ENCODE measurements at places on chromosomes 7 and 10. TPM values are rescaled to one million over a fixed set of nuclear protein-coding genes. Genes with fewer than 3 reads are reported as not detected.

Gene ADARB2
- total RNA-seq = 23.2 TPM

Gene TSPAN12
- 2.7 TPM for total RNA-seq

- H3K4me1 ChIP-seq = no peaks in the 10 kb centered on the region
- no peak for DNase-seq
- H3K36me3 ChIP-seq = peaks cover 6% of the 10 kb centered on the region
Measured at GRCh38 chr7:149727899-149728476, 45.4 kb downstream of the ZNF467 start.

Gene SDHAF3
- total RNA-seq = 9.6 TPM

DNA sequence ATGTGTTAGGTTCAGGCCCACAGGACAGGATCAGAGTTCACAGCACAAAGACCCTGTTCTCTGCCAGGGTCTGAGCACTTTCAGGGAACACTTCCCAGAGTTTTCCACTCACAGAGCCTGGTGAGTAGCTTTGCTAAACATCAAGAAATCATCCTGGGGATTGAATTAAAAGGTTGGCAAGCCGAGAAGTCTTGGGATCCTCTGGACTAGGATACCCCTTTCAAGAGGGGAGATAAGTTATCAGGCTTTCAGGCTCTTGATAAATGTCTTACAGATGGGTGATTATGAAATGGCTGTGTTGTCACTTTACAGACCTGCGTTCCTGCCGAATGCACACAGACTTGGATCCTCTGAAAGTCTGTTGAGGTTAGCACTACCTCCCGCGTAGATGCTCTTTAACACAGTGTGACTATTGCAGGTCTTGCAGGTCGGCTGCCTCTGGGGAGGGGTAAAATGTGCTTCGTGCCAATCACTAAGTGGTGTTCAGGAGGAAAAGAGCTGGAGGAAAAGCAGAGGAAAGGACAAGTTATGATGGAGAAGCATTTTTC lies 473.5 kb upstream of the AKR1E2 start:
- H3K27ac ChIP-seq = no peak overlapping the region
- DNase-seq = peak; percentile 68
- H3K4me3 ChIP-seq = no peak overlapping the region
- H3K27me3 ChIP-seq = no peaks in the 10 kb centered on the region
- peaks cover 3% of the 10 kb centered on the region for H3K4me1 ChIP-seq

DNA sequence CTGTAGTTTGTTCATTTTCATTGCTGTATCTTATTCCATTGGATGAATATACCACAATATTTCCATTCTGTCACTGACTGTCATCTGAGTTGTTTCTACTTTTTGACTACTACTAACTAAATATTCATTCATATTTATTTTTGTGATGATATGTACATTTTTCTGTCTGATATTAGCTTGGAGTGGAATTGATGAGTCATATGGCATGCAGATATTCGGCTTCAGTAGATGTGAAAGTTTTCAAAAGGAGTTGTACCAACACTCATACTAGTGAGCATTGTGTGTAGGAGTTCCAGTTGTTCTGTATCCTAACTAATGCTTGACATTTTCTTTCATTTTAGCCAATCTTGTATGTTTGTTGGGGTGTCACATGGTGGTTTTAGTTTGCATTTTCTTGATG lies 7.7 kb downstream of the RUNDC3B start:
- no peak overlapping the region for H3K4me3 ChIP-seq
- H3K27ac ChIP-seq = no peak overlapping the region
- no peaks in the 10 kb centered on the region for H3K36me3 ChIP-seq
- no peaks in the 10 kb centered on the region for H3K27me3 ChIP-seq

DNA sequence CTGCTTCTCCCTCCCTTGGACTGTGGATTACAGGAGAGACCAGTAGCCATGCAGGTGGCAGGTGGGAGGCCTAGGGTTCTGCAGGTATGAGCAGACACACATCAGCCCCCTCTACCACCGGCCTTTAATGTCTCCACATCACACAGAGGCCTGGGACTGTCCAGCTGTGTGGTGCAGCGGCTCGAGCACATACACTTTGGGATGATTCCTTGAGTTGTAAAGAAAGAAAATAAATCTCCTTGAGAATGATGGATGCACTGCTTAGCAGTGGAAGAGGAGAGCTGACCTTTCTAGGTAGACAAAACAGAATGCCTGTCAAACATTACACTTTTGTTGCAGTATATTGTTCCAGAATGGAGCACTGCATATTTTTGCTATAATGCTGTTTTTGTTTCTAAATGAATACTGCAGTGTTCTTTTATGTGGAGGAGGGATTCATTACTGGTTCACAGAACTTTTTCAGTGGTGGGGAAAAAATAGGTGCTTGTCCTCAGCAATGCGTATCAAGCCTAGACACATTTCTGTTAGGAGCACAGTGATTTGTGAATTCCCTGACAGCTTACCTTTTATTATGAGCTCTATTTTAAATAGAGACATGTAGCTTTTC lies 66.0 kb downstream of the PTPRE start:
- H3K27me3 ChIP-seq = no peaks in the 10 kb centered on the region
- H3K27ac ChIP-seq = peak overlapping the region; percentile 19
- H3K4me1 ChIP-seq = peaks cover 76% of the 10 kb centered on the region
- no peak for DNase-seq

DNA sequence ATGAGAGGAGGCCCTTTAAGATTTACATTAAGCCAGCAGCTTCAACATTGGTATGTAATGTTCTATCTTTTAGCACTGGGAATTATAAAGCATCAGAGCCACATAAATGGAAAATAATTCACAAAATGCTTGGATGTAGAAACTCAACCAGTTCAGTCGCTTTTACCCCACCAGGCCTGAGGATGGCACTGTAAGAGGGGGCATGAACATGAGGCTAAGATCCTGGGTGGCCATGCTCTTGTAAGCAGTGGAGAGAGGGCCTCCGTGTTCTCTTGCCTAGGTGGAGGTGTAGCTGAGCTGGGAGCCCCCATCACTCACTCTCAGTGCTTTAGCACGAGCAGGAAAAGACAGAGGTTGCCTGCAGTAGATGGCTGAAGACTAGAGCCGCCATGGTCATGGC lies 238.8 kb downstream of the FANK1 start:
- no peaks in the 10 kb centered on the region for H3K4me1 ChIP-seq
- DNase-seq = no peak
- H3K36me3 ChIP-seq = no peaks in the 10 kb centered on the region
- no peak overlapping the region for H3K4me3 ChIP-seq
- no peaks in the 10 kb centered on the region for H3K27me3 ChIP-seq

GRCh38 chr10:111076191-111076681 lies 593 bp upstream of the ADRA2A start:
- no peaks in the 10 kb centered on the region for H3K27me3 ChIP-seq
- H3K4me1 ChIP-seq = peaks cover 22% of the 10 kb centered on the region
- peak overlapping the region; percentile 52 for H3K4me3 ChIP-seq
- H3K27ac ChIP-seq = no peak overlapping the region

- no peak for DNase-seq
- no peaks in the 10 kb centered on the region for H3K27me3 ChIP-seq
- peaks cover 51% of the 10 kb centered on the region for H3K4me1 ChIP-seq
Measured at GRCh38 chr10:84348860-84349259, 20.5 kb downstream of the CCSER2 start.

DNA sequence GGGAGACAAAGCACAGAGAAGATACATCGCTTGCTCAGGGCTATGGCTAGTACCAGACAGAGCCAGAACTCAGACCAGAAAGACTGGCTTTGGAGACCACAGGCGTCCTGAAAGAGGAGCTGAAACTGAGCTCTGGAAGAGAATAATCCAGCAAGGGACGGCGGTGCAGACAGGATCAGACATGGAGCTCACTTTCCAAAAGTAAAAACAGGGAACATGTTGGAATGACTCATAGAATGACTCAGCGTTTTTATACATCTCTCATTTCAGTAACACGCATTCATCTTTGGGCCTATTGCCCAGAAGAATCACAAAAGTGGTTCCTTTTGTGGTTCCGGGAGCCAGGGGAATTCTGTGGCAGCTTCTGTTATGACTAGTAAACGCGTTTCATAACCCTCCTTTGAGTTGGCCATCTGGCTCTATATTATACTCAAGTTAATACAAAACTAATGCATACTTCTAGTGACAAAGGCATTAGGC lies 37.2 kb downstream of the PLEKHS1 start:
- no peaks in the 10 kb centered on the region for H3K27me3 ChIP-seq
- H3K36me3 ChIP-seq = no peaks in the 10 kb centered on the region
- no peak overlapping the region for H3K4me3 ChIP-seq
- no peak for DNase-seq
- no peaks in the 10 kb centered on the region for H3K4me1 ChIP-seq

DNA sequence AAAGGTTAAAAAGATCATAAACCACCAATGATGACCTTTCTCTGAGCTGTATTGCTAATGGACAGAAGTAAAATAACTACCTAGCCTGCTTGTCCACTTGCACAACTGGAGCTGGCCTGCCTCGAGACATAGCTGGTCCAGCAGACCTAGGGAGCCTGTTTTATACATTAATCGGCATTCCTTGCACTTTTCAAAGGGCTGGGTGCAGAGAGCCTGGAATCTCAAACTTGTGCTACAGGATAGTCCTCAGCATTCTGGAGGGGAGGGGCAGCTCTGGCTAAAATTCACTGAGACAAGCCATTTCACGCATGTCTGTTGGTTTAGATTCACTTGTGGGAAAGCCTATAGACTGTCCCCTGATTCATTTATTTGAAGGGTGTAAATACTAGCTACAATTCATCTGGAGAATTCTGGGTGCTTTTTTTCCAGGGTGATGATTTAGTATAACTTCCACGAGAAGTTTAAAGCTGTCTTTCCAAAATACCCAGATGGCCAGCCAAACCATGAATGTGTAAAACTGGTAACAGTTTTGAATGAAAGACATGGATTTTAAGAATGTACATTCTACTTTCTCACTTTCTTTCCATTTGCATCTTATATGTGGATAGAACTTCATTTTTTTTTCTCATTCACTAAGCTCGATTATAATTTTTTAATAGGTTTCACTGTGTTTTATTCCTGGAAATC lies 389.4 kb downstream of the KCNMA1 start:
- no peak for DNase-seq
- no peak overlapping the region for H3K4me3 ChIP-seq
- no peaks in the 10 kb centered on the region for H3K27me3 ChIP-seq
- no peak overlapping the region for H3K27ac ChIP-seq

- no peak overlapping the region for H3K27ac ChIP-seq
- no peaks in the 10 kb centered on the region for H3K36me3 ChIP-seq
- H3K4me3 ChIP-seq = no peak overlapping the region
- no peaks in the 10 kb centered on the region for H3K27me3 ChIP-seq
Measured at GRCh38 chr7:99275496-99275895, 2.9 kb downstream of the MYH16 start.

- no peak overlapping the region for H3K27ac ChIP-seq
- no peaks in the 10 kb centered on the region for H3K4me1 ChIP-seq
- no peak for DNase-seq
- H3K27me3 ChIP-seq = no peaks in the 10 kb centered on the region
- no peaks in the 10 kb centered on the region for H3K36me3 ChIP-seq
Measured at GRCh38 chr7:106679153-106679931, 18.4 kb upstream of the CCDC71L start.

DNA sequence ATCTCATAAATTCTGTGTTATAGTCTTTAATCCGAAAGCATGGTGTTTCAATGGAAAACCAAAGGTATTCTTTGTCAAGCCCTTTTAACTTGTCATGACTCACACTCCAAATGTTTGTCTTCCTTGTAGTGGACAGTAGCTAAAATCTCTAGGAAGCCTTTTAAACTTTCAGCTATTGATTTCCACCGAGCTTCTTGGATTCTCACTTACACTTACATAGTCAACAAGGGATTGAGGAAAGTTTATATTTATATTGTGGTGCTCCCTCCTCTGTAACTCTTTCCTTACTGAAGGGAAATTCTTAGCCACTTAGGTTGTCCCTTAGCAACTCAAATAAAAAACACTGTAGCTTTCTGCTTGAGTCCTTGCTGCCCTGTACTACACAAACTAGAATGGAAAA lies 31.2 kb upstream of the GPR37 start:
- no peaks in the 10 kb centered on the region for H3K27me3 ChIP-seq
- no peak overlapping the region for H3K27ac ChIP-seq
- no peaks in the 10 kb centered on the region for H3K4me1 ChIP-seq
- no peak overlapping the region for H3K4me3 ChIP-seq

DNA sequence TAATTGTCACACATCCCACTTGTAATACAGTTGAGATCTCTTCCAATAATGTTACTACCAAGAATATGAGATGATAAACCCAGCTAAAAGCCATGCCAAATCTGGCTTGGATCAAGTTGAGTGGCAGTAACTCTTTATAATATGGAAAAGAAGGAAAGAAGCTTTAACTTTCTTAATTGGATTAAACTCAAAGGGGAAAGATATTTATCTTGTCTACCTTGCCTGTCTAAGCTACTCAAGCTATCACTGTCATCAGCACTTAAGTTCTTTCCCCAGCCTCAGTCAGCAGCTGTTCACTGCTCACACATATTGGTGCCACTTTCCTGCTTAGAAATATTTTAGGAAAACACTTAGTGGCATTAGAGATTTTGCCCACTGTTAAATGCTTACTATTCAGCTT lies 350.7 kb downstream of the IPMK start:
- H3K36me3 ChIP-seq = no peaks in the 10 kb centered on the region
- no peaks in the 10 kb centered on the region for H3K4me1 ChIP-seq
- no peak overlapping the region for H3K27ac ChIP-seq
- no peak overlapping the region for H3K4me3 ChIP-seq
- no peak for DNase-seq

GRCh38 chr7:133691727-133692610 lies 435.2 kb upstream of the LRGUK start:
- no peak for DNase-seq
- H3K27ac ChIP-seq = no peak overlapping the region
- no peak overlapping the region for H3K4me3 ChIP-seq
- no peaks in the 10 kb centered on the region for H3K4me1 ChIP-seq
- no peaks in the 10 kb centered on the region for H3K27me3 ChIP-seq
- H3K36me3 ChIP-seq = no peaks in the 10 kb centered on the region

DNA sequence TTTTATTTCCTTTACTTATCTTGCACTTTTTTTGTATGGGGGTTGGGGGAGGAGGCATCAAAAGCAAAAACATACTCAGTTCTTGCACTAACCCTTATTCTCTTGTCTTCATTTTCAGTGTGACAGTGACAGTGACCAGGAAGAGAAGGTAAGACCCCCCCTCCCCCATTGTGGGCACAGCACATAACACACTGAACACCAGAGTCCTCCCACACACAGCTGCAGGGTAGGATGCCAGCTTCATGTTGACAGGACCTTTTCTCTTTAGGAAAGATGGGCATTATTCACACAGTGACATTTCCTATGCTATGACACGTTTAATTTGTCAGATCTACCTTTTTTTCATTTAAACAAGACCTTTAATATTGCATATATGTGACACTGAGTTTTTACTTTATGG lies 696.3 kb upstream of the GALNT17 start:
- no peaks in the 10 kb centered on the region for H3K36me3 ChIP-seq
- H3K27me3 ChIP-seq = no peaks in the 10 kb centered on the region
- no peak for DNase-seq

Gene ITIH5
- 20.7 TPM for total RNA-seq

GRCh38 chr7:130182990-130183389 lies 22.2 kb downstream of the TMEM209 start:
- H3K4me3 ChIP-seq = no peak overlapping the region
- no peak for DNase-seq
- H3K36me3 ChIP-seq = peaks cover 2% of the 10 kb centered on the region
- H3K27ac ChIP-seq = no peak overlapping the region
- no peaks in the 10 kb centered on the region for H3K4me1 ChIP-seq

GRCh38 chr10:3467052-3467951 lies 294.7 kb upstream of the PITRM1 start:
- peaks cover 25% of the 10 kb centered on the region for H3K4me1 ChIP-seq
- H3K27me3 ChIP-seq = no peaks in the 10 kb centered on the region
- H3K36me3 ChIP-seq = no peaks in the 10 kb centered on the region
- DNase-seq = peak; percentile 77

Gene PITX3
- not detected for total RNA-seq

Gene PPP1R17
- not detected for total RNA-seq

Measured in tibial nerve (tissue), 4 donors.